ENCODE measurements at places on chromosomes 12 and 14.

DNA sequence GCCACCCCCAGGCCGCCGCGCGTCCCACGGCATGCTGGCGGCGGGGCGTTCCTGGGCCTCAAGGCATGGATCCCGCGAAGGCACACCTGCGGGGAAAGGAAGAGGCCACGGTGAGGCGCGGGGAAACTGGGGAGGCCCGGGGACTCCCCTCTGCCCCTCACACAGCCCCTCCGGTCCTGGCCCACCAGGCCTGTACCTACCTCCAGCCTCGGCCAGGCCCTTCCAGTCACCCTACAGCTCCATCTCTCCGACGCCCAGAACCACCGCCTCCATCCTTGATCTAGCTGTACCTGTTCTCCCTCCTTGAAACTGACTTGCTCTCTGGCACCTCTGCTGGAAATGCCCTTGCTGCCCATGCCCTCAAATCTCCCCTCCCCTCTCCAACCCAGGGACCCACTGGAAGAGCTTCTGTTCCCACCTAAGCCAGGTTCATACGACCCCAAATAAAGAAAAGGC is 1.7 kb downstream of the ANKRD9 start:
- no peak for DNase-seq

GRCh38 chr12:93573552-93574223 is 1.2 kb downstream of the SOCS2 start:
- DNase-seq: no peak

DNA sequence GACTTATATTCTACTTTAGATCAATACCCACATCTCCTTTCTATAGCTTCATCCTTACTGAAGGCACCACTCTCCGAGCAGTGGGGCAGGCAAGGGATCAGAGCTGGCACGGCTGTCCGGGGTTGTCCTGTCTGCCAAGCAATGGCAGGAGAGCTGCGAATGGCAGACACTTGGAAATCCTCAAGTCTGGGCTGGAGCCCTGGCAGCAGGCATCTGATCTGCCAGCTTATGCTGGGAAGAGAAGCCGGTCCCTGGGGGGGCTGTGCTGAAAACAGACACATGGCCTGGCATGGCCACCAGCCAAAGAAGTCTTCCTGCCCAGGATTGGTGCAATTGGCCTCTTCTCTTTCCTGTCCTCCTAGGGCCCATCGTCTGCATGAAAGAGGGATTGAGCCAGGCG is 280.2 kb upstream of the PWP1 start:
- no peak for DNase-seq

GRCh38 chr12:93127582-93128331 is 198.7 kb upstream of the EEA1 start:
- DNase-seq: no peak

GRCh38 chr14:97021571-97022168 is 224.5 kb downstream of the VRK1 start:
- no peak for DNase-seq

GRCh38 chr12:19641235-19642080 is 202.2 kb downstream of the AEBP2 start:
- no peak for DNase-seq
